ENCODE measurements at places on chromosomes 2 and 18.
A peak's percentile ranks its signal among the peaks of the same experiment; 100 is the strongest.

- DNase-seq = no peak
Measured at GRCh38 chr2:106270471-106270891, 76.4 kb upstream of the UXS1 start.

- DNase-seq = no peak
Measured at GRCh38 chr18:69956057-69956456, 8.4 kb upstream of the CD226 start.

GRCh38 chr2:166917415-166917814 lies 29.1 kb downstream of the XIRP2 start:
- no peak for DNase-seq

DNA sequence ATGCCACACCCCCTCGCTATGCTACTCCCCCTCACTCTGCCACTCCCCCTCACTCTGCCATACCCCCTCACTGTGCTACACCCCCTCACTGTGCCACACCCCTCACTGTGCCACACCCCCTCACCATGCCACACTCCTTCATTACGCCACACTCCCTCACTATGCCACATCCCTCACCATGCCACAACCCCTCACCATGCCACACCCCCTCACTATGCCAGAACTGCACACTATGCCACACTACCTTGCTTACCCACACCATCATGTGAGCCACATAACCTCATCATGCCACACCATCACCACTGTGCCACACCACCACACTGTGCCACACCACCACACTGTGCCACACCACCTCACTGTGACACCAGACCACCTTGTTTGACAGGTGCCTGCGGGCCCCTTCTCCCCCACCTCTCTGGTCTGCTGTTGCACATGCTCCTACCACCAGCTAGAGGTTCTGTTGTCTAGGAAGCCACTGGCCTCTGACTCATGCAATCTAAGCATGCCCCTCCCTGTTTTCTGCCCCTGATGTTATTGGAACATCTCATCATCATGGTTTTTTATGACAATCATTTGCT lies 22.0 kb downstream of the MARCHF4 start:
- DNase-seq = peak; percentile 17

- no peak for DNase-seq
Measured at GRCh38 chr2:67272195-67272594, 124.9 kb upstream of the ETAA1 start.

GRCh38 chr2:238601433-238602222 lies 174.9 kb downstream of the ASB1 start:
- DNase-seq = no peak

DNA sequence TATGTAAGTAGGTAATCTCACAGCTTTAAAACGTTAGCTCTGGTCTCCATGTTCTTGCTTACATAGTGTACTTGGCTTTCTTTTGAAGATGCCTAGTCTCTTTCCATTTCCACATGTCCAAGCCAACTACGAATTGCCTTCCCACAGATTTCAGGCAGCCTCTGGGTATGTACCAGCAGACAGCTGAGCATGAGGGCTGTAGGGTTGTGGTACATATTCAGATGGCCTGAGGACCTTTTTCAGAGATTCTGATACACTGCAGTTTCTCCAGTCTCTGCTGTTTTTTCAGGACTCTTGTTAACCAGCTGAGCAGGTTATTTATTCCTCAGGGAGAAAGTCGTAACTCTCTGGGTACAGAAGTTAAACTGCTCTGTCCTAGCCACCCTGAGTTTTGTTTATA lies 3.1 kb upstream of the KCNJ13 start:
- no peak for DNase-seq

DNA sequence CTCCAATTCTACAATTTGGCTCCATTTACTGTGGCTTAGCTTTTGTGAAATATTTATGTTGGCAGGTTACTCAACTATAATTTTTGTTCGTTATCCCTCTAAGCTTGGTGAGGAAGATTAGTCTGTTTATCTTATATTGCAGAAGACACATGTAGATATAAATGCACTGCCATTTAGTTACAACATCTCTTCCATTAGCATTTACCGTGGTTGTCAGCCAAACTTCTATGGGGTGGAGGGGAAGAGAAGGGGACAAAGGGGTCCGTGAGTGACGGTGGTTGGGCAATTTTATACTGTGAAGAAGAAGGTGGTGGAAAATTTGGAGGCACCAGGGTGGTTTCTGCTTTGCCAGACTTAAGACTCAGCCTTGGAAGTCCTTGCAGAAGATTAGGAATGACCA lies 117.6 kb upstream of the CXCR4 start:
- no peak for DNase-seq

- no peak for DNase-seq
Measured at GRCh38 chr2:144111437-144111836, 408.5 kb downstream of the ZEB2 start.

GRCh38 chr2:239566995-239567568 lies 166.3 kb upstream of the HDAC4 start:
- no peak for DNase-seq

GRCh38 chr2:201471732-201472393 lies 20.3 kb downstream of the STRADB start:
- no peak for DNase-seq

GRCh38 chr18:74942319-74942910 lies 266.5 kb downstream of the PTGR3 start:
- DNase-seq = no peak

DNA sequence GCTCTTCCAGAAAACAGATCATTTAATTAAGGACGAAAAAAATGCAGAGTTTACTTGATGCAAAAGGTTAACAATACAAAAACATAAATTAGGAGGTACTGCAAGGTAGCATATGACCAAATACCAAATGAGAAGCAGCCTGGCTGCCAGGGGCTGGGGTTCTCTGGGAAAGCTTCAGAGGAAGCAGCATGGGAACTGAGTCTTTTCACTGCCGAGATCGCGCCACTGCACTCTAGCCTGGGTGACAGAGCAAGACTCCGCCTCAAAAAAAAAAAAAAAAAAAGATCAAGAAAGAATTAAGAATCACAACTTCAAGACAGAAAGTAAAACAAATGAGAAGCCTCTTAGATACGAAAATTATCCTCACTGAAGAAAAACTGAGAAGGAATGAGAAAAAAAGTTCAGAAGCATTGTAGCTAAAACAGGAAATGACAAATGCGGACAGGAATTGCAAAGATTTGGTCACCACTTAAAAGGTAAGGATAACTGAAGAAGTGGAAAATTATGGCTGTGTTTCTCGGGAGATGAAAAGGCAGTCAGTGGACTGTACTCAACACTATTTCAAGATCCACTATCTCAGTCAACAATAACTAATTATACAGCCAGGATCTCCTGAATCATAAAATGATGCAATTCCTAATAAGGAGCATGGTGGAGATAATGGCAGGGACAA lies 4.3 kb downstream of the SEPTIN10 start:
- no peak for DNase-seq

DNA sequence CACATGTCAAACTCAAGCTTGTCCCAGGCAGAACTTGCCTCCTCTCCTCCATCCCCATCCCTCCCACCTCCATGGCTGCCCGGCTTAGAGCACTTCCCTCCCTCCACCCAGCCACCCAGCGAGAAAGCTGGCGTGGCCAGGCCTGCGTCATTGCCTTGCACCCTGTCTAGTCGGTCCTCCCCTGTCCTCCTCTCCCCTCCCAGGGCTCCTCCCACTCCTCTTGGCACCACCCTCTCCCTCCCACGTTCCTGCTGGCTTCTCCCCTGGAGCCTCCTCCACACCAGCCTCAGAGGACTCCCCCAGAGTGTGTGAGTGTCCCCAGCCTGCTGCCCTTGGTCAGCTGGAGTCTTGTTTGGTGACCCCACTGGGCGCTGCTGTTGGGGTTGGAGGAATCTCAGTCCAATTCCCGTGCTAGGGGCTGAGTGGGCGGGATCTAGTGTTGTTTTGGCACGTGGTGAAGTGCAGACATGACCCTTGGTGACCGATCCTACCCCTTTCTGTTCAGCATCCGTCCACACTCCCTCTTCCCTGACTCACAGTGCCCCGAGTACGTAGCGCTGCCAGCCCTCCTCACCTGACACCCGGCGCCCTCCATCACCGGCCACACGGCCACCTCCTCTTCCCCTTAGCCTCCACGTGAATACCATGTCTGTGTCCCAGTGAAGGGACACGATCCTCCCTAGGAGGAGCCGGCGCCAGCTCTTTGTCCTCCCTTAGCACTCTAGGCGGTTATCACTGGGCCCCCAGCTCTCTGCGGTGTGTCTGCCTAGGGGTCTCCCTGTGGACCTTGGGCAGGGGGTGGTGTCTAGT lies 41.4 kb downstream of the ATP6V1C2 start:
- no peak for DNase-seq

- no peak for DNase-seq
Measured at GRCh38 chr2:70133491-70134322, 46.4 kb downstream of the PCBP1 start.

GRCh38 chr2:200450288-200450687 lies 59.6 kb downstream of the KCTD18 start:
- no peak for DNase-seq

DNA sequence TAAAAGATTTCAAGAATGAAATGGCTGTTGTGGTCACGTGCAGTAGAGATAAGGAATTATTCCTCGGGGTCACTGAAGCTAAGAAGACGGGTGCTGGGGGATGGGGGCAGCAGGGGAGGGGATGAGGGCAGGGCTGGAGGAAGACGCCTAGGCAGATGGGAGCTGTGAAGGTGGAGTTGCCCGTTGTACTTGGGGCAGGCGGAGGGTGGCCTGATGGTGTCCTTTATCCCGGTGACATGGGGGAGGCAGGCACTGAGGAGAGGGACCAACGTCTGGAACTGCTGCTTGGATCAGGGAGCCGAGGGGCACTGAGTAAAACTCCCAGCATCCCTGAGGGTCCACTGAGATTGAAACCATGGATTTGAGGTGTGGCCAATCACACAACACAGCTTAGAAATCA lies 64.9 kb downstream of the ZCCHC2 start:
- DNase-seq = no peak

DNA sequence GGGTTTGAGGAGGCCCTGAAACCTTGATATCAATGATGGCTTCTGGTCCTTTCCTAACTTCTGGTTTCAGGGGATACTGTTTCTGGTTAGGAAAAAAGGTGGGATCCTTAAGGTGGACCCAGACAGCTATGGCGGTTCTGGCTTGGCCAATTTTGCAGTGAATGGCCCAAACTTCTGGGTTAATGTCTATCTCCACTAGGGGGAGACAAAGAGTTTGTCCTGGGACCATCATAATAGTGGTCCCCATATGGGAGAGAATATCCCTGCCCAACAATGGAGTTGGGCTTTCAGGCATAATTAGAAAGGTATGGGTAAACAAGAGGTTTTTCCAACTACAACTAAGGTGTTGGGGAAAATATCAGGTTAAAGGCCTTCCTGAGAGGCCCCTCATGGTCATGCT lies 273.5 kb downstream of the CALCRL start:
- no peak for DNase-seq

All from stimulated activated CD4-positive, alpha-beta T cell treated with anti-CD3 and anti-CD28 coated beads, Interleukin-2, amount 100 ng/mL, for 24 hours (primary cell).